ENCODE measurements at places on chromosomes 12 and 14.

DNA sequence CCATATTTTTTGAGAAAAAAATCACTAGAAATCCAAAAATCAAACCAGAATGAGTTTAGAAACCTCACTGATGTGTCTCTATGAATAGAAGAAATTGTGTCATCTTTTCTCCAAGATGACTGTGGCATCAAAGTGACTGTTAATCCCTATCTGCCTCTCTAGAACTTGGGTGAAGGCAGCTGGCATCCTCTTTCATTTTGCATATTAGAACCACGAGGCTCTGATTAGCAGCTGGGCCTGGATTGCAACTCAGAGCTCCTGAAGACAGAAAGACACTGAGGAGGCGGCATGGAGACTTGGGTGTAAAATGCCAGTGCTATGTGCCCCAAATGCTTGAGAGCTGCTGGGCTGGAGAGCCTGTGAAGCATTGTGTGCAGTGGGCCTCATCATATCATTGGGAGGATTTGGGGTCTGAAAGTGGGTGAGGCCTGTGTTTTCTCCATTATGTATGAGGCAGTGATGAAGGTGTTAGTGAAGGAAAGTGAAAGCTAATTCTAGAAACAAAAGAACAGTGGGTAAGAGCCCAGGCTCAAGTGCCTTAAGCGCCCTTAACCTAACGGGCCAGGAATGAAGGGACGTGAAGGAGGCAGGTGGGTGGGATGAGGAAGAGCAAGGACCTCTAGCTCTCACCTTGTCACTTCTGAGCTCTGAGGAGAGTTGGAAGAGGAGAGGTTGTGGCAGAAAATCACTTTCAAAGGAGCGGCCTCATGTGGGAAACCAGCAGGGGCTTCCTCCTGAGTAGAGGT is 26.2 kb downstream of the NKX2-8 start:
- no peak for DNase-seq

DNA sequence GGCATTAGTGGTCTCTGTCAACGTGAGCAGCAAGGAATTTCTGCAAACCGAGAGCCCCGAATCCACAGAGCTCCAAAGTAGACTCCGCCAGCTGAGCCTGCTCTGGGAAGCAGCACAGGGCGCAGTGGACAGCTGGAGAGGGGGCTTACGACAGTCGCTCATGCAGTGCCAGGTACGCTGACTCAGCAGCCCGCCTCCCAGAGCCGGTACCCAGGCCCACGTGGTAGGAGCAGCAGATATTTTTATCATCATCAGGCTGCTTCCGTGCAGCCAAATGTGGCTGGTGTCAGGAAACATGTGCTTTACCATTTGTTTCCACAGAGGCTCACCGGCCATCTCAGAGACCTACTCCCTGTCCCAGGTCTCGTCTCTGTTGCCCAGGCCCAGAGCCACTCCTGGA is 73.7 kb downstream of the ESR2 start:
- no peak for DNase-seq

GRCh38 chr12:25993901-25994651 is 35.6 kb downstream of the RASSF8 start:
- DNase-seq: peak; percentile 96

- DNase-seq: no peak
These were observed 83.2 kb upstream of the PWP1 start for GRCh38 chr12:107602446-107602845.

- DNase-seq: peak; percentile 15
These were observed 1.2 kb downstream of the PPP1R12A start for GRCh38 chr12:79933532-79934264.

- no peak for DNase-seq
These were observed 6.4 kb upstream of the GAS2L3 start for GRCh38 chr12:100566887-100567637.

- no peak for DNase-seq
These were observed 141.1 kb downstream of the SLC41A2 start for GRCh38 chr12:104816845-104817503.

GRCh38 chr14:95272057-95272456 is 47.7 kb downstream of the CLMN start:
- no peak for DNase-seq

DNA sequence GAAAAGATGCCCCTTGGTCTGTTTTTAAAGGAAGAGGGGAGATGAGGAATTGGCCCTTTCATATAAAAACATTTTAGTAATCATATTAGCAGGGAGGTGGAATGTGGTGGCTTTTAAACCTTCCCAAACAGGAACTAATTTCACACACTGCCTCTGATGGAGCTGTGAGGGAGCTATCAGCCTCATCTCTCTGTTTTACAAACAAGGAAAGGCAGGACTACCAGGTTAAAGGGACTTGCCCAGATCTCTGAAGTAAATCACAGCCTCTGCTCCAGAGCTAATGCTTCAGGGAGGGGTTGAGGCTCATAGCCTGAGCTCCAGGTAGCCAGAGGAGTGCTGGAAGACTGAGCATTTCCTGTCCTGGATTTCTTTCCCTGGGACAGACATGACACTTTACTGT is 1.1 kb upstream of the BMP4 start:
- DNase-seq: no peak

DNA sequence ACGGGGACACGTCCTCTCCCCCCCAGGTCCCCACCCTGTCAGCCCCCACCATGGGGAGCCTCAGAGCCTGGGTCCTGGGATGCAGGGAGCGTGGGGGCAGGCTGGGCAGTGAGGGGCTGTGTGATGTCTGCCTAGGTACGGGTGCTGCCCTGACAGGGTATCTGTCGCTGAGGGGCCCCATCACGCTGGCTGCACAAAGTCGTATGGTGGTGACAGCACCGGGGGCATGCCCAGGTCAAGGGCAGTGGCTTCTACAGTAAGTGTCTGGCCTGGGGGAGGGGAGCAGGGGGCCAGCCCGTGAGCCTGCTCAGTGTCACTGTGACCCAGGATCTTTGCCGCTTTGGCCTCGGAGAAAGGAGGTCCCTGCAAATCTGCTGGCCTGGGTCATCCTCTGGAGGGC is 23.3 kb downstream of the PAPLN start:
- no peak for DNase-seq

DNA sequence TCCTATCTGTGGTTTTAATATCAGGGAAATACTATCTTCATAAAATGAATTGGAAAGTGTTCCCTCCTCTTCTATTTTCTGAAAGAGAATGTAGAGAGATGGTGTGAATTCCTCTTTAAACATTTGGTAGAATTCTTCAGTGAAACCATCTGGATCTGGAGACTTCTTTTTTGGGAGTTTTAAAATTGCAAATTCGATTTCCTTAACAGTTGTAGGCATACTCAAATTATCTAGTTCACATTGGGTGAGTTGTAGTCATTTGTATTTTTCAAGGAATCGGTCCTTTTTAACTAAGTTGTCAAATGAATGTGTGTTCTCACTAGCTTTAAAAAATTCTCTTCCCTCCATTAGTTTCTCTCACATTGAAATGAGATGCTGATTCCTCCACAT is 75.4 kb upstream of the CHST11 start:
- no peak for DNase-seq

GRCh38 chr14:91573528-91573893 is 63.4 kb upstream of the PPP4R3A start:
- no peak for DNase-seq

GRCh38 chr12:131836714-131837397 is 8.7 kb downstream of the MMP17 start:
- DNase-seq: no peak

GRCh38 chr12:79936670-79937069 is 1.8 kb upstream of the PPP1R12A start:
- DNase-seq: no peak

DNA sequence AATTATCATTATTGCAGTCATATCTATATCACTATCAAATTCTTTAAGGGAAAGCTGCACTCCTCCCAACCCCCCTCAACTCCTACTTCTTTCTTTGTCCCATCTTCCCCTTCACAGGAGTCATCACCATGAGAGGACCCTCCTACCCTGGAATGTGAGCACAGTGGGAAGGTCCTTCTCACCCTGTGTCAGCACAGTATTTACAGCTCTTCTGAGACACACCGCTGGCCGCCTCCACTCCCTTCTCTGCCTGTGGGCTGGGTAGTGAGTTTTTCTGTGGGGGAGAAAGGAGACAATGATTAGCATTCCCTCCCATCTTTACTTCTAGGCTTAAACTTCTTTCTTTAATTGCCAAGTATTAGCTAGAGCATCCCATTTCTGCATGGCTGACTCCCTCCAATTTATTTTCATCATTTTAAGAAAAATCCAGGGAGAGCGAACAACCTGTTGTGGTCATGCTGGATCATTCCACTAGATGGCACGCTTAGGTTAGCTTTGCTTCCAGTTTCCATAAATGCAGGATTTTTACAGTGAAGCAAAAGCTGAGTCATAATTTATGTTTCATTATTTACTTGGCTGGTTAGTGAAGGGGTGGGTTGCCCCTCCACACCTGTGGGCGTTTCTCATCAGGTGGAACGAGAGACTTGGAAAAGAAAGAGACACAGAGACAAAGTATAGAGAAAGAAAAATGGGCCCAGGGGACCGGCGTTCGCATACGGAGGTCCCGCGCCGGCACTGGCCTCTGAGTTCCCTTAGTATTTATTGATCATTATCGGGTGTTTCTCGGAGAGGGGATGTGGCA is 188.5 kb downstream of the ALX1 start:
- DNase-seq: peak; percentile 56

- DNase-seq: peak; percentile 84
These were observed 9.0 kb upstream of the GPR135 start for GRCh38 chr14:59474172-59474571.

- no peak for DNase-seq
These were observed 69.7 kb downstream of the WDR20 start for GRCh38 chr14:102209224-102209966.

DNA sequence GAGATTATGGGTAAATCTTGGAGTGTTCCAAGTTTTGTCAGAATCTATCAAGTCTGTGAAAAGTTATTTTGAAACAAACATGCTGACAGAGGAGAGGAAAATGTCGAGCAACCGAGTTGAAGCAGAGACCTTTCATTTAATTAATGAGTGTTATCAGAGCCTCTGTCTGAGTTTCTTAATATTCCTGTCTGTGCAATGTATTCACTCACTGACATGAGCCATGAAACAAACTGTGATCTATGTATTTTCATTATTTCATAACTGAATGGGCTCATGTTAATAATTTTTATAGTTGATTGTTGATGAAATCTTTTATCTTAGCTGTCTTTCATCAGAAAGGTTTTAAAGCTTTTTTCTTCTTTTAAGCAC is 144.2 kb upstream of the FAR2 start:
- no peak for DNase-seq

DNA sequence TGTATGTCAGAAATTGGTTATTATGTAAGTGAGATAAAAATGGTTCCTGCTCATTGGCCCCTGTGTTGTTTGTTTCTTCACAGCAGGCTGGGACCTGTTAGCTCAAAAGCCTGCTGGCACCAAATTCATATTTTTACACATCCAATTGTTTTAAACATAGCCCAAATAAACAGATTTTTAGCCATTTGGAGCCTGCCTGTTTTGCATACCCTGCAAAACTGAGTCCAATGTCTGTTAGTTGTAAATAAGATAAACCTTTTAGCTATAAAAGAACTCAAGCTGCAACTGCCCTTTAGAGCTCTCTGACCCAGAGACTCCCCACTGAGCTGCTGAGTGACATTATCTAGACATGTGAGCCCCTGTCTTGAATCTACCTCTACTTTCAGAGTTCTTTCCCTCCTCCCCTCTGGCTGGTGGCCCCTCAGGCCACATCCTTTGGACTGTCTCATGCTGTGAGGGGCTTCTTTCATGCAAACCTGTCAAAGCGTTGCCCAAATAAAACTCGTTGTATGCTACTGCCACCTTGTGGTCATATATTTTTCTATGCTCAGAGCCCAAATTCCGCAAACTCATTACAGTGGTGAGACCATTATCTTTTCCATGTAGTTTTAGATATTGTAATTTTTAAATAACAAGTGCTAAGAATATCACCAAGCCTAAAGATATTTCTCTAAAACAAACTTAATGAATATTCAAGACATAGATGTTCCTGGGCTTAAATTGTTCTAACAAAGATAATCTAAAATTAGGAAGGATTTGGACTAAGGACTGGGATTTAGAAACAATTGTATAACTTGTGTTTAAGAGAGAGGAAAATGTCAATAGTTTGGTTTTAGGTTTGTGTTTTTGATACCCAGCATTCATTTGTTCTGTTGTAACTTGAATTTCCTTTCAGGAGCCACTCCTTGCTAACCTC is 337.9 kb downstream of the AACS start:
- DNase-seq: peak; percentile 22

GRCh38 chr14:90628825-90629224 is 187.4 kb downstream of the TTC7B start:
- DNase-seq: no peak

DNA sequence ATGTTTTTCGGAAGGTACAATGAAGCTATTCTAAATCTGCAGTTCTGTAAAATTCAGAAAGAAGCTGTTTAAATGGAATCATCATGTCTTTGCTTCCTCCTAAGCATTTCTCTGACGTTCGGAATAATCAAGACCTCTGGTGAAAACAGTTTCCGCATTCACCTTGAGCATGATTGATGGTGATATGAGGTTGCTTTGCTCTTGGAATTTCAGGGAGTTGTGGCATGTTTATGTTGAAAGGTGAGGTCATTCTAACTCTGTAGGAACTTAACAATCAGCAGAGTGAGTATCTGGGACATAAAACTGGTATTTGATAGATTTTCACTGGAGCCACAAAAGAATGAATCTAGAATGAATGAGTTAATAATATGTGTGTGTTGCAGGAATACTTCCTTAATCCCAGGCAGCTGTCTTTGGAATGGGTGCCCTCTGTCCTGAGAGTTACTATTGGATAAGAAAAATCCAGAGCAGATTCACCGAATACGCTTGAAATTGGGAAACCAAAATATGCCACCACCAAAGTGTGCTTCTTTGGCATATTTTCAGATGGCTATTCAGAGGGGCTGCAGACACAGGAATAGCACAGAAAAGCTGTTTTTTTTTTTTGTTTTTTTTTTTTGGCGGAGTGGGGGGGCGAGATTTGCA is 599.1 kb downstream of the CCER1 start:
- DNase-seq: peak; percentile 15

DNA sequence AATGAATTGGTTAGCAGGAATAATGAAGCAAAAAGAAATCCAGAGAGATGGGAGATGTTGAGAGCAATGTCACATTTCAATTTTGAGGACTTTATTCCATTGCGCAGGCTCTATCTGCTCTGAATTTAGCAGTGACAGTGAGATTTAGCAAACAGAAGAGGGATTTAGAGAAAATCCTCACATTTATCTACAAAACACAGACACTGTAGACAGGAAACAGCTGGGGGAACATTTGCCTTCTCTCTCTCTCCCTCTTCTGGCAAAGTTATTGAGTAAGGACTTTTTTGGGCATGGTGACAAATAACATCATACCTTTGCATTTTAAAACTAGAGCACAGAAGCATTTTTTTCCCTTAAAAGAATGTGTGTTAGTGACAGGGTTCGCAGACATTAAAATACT is at the start of gene IGF1:
IGF1 (minus strand) TSS at position 158 of the 400 bp plus-strand sequence. CDS start 182 bp downstream, outside the sequence.
- DNase-seq: peak; percentile 54

Measured in fibroblast of skin of right quadriceps (primary cell).